ENCODE measurements at places on chromosomes 11 and 22.

GRCh38 chr11:104588970-104589369 lies 309.3 kb downstream of the CASP12 start:
- no peak for DNase-seq

- DNase-seq: no peak
Observed at GRCh38 chr11:19953336-19953735, 206.9 kb downstream of the DBX1 start.

- DNase-seq: no peak
Observed at GRCh38 chr11:64684357-64684756, 38.6 kb downstream of the NRXN2 start.

DNA sequence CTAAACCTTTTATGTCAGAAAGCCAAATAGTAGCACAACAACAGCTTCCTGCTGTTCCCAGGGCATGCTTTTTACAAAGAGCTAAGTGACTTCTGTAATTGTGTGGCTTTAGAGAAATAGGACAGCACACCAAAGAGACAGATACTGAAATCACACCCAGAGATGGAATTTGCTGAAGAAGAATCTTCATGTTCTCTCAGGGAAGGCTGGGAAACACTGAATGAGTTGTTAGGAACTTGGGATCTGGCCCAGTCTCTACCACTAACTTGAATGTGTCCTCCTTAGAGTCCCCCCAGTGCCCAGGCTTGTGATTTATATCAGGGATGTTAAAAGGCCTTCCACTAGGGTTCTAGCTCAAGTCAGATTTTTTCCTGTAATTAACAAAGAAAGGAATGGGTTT lies 175.2 kb downstream of the DBX1 start:
- DNase-seq: no peak

GRCh38 chr22:17647991-17648390 lies 9.4 kb downstream of the BCL2L13 start:
- no peak for DNase-seq

GRCh38 chr11:61679296-61679695 lies 895 bp upstream of the DAGLA start:
- no peak for DNase-seq

- no peak for DNase-seq
Observed at GRCh38 chr11:18756889-18757288, 30.9 kb upstream of the IGSF22 start.

DNA sequence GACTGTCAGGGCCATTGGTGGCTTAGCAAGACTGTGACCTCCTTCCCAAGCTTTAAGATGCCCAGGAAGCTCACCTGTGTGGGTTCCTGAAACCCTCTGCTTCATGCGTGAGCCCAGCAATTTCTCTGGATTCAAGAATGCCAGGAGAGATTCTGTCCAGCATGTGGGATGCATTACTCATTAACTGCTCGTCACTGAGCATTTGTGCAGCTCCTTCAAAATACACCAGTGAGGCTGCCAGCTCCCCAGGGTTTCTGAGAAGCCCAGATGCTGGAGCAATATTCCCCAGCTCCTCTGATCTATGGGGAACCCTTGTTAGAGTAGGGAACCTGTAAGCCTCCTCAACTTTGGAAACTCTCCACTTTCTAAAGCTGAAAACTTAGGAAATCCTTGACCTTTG lies 126.5 kb downstream of the CHST1 start:
- no peak for DNase-seq

GRCh38 chr11:40241524-40242051 lies 1217.9 kb downstream of the LRRC4C start:
- DNase-seq: no peak

DNA sequence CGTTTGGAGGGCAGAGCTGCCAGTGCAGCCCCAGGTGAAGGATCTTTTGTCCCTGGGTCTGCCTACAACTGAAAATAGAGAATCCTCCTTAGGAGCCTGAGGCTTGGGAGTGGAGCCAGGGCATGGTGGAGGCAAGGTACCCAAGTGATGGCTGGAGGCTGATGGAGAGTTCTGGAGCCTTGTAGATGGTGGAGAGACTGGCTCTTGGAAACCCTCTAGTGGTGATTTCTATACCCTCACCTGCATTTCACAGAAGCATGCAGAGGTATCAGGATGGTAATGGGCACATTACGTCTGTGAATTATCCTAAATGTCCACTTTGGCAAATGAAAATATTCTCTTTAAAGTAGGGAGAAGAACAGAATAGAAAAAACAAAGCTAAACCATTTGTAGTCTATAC lies 44.4 kb downstream of the INSC start:
- no peak for DNase-seq

GRCh38 chr22:20112623-20113511 lies 3.0 kb upstream of the RANBP1 start:
- DNase-seq: no peak

DNA sequence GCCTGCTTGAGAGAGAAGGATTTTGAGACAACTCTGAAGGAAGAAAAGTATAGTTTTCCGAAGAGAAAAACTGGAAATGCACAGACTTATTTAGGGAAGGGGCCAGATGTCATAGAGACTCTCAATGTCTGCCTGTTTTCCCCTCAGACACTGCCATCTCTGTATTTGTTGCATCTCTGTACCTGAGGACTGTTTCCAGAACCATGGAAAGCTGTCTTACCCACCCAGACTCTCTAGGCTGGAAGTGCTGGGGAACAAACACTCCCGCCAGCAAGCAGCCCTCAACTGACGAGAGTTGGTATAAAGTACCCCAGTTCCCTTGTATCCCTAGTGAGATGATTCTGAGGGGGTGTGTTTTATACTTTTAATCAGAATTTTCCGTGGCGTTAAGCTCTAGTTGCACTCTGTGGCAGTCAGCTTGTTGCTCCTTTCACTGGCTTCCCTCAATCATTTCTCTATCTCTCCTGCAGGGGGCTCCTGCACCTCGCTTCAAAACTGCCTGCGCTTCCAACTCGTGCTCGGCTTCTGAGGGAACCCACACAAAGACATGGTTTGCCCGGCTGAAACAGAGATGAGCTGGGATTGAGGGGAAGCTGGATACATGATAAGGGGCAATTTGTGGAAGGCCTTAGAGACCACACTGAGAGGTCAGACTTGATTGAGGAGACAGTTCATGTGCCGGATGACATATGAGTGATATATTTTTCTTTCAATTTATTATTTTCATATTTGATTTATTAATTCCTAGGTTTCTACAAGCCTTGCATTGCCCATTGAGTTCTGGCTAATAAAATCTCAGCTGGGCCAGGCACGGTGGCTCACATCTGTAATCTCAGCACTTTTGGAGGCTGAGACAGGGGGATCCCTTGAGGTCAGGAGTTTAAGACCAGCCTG lies 36.9 kb upstream of the CLPB start:
- DNase-seq: peak; percentile 31

- peak; percentile 79 for DNase-seq
Observed at GRCh38 chr11:132058211-132058772, 687.9 kb downstream of the NTM start.

DNA sequence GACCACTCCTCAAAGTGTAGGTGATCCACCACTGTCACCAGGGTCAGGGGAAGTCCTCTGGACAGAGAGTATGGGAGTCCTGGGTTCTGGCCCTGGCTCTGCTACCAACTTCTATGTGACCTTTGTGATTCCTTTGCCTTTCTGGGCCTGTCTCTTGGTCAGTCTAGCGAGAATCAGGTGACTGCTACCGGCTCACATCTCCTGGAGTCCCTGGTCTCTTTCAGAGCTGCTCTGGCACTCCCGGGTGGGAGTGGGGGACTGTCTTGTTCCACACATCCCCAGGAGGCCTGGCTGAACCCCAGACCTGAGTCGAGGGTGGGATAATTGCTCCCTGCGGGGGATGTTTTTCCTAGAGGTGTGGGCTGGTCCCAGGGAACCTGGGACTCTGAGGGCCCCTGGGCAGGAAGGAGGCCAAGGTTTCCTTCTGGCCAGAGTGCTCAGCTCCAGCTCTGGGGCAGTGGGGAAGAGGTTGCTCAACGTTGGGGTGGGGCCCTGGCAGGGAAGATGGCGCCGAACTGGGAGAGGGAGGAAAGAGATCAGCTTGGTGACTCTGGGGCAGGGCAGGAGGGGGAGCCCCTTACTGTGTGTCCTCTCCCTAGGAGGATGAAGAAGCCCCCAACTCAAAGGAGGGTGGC lies 2.1 kb downstream of the SOX10 start:
- DNase-seq: no peak

GRCh38 chr22:40176921-40177737 lies 596 bp upstream of the TNRC6B start:
- DNase-seq: no peak

DNA sequence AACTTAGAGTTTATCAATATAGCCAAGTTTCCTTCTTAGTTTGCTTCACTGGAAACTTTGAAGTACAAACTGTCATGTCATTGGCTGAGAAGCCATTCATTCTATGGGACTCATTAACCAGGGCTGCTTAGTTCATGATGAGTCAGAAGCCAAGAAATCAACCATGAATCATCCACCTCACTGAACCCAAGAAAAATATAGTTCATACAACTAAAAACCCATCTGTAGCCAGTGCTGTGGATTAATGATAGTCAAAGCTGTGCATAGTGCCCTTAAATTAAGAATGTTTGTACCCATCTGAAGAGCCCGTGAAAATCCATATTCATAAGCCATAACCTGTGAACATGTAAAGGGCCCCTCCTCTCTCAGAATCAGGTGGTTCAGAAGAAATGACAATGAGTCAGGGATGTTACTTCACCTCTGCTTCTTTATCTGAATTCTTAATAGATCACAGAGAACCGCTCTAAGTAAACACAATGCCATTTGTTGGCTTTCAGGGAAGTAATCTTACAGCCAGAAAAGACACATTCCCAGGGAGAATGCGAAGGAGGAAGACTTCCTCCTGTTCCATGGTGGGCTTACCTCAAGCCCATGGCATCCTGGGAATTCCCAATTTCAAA lies 25.4 kb downstream of the MMP20 start:
- DNase-seq: peak; percentile 93

DNA sequence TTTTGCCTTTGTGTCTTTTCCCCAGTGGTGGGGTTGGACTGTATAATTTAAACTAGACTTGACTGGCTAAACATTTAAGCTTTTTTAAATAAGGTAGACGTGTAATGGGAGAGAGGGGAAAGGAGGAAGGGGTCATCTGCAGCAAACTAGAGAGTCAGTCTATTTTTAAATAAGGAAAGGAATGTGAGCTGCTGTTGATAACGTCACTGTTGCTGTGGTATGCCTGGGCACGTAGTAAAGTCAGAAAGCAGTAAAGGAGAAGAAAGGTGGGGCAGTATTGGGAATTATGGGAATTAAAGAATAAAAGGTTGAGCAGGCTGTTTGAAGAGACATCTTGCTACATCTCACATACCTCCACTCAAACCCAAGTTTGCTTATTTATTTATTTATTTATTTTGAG lies 80.4 kb upstream of the FSHB start:
- no peak for DNase-seq

DNA sequence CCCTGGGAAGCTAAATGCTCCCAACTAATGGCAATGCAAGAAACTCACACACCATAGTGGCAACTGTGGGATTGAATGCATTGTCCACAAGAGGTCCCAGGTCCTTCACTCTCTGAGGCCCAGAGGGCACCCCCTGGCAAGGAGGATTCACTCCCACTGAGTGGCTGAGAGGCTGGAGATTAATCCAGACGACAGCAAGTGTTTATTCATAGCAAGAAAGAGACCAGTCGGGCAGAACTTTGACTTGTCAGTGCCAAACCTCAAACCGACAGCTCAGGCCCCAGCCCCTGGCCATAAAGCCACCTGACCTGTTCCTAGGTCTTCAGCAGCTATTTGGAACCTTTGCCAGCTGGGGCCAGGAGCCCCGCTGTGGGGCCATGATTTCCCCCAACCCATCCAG lies 54.5 kb upstream of the MPEG1 start:
- no peak for DNase-seq

DNA sequence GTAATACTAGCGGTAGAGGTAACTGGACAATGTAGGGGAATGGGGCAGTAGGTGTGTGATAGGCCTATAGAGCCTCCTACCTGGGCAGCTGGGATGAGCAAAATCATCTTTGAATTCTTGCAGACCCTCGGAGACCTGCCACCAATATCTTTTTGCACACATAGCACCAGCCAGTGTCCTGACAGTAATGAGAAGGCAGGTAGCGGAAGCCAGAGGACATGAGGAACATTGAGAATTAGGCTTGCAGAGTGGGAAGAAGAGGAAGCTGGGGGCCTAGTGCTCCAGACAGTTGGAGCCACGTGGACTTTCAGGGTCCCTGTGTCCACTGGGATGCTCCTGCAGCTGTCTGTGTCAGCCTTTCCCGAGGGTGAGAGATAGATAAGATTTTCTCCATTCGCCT lies 17.2 kb upstream of the SYT13 start:
- no peak for DNase-seq

DNA sequence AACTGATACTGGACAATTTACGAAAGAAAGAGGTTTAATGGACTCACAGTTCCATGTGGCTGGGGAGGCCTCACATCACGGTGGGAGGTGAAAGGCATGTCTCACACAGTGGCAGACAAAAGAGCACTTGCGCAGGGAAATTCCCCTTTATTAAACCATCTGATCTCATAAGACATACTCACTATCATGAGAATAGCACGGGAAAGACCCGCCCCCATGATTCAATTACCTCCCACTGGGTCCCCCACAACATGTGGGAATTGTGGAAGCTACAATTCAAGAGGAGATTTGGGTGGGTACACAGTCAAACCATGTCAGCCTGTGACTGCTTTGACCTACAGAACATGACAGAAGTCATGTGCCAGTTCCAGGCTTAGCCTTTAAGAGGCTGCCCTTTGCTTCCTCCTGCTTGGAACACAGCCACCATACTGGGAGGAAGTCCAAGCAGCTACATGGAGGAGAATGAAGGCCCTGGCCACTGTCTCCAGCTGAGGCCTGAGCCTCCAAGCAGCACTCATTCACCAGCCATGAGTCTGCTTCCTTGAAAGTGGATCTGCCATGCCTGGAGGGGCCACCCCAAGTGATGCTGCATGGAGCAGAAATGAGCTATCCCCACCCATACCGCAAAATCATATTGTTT lies 10.9 kb upstream of the GAL start:
- DNase-seq: no peak

DNA sequence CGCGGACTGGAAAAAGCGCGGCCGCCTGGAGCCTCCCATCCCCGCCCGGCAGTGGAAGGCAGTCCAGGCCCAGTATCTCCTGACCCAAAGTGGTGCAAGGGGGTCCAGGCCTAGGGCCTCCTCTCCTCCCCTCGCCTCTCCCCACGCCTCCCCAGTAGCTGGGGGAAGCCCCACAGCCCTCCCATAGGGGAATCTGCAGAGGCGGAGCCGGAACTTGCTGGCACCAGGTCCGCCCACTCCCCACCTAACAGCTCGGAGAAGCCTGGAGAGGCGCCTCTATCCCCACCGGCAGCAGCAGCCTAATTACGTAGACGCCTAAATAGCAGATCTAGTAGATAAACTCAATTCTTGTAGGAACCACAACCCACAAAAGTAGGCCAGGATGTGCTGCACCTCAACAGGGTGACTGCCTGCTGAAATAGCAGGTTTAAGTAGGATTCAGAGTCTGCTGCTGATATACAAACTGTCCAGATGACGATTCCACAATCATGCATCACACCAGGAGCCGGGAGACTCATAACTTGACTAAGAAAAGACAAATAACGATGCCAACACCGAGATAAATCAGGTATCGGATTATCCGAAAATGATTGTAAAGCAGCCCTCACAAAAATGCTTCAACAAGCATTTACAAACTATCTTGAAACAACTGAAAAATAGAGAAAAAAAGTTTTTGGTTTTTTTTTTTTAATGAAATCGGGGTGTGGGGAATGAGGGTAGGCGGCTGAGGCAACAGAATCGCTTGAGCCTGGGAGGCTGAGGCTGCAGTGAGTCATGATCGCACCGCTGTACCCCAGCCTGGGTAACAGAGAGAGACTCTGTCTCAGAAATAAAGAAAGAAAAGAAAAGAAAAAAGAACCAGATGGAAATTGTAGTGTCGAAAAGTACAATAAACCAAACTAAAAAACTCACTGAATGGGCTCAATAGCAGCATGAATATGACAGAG lies 11.4 kb upstream of the BRD1 start:
- no peak for DNase-seq

- DNase-seq: no peak
Observed at GRCh38 chr11:133787379-133788141, 57.8 kb downstream of the SPATA19 start.
